ENCODE measurements at places on chromosomes 13 and 19. TPM values are rescaled to one million over a fixed set of nuclear protein-coding genes. Genes with fewer than 3 reads are reported as not detected.

The HTR2A gene
- not detected for total RNA-seq

The LRRC8E gene
- not detected for total RNA-seq

The CYP2F1 gene
- total RNA-seq, result not detected

DNA sequence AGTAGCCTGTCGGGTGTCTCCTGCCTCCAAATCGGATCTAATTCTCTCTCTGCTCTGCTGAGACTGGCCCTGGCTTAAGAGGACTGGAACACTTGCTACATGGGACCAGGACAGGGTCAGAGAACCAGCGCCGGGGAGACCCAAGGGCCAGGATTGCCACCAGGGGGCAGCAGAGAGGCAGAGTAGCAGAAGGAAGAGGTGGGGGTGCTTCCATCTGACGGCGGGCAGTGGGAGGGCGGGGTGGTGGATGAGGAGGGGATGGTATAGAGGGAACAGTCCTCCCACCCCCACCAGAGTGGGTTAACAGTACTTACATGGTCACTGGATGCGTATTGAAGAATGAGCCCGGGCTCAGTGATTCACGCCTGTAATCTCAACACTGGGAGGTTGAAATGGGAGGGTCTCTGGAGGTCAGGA lies 11.9 kb downstream of the SELENOW start:
- H3K27ac ChIP-seq, result no peak overlapping the region
- peak; percentile 65 for DNase-seq
- peaks cover 3% of the 10 kb centered on the region for H3K36me3 ChIP-seq
- no peak overlapping the region for H3K4me3 ChIP-seq
- no peaks in the 10 kb centered on the region for H3K27me3 ChIP-seq

DNA sequence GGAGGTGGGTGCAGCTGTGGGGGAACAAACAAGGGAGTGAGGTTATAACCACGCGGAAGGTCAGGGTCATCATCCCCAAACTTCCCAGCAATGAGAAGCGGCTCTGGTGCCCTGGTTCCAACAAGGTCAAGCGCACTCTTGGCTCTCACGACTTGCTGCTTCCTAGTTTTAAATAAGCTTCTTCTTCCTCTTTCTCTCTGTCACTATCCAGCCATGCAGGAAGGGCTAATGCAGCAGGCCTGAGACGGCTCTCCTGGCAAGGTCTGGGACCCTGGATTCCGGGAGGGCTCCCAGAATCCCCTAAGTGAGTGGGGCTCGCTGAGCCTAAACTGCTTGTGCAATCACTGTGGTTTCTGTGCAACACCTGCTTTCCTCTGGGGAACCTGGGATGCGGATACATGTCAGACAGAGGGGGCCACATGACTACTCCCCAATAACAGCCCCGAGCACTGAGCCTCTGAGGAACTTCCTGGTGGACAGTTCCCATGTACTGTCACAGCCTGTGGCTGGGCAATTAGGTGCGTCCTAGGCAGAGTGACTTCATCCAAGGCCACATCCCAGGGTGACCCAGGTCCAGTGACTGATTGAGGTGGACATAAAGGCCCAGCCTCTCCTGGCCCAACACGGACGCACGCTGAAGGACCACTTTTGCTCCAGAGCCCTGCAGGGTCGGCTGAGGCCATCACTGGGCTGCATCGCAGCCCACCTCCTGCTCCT lies 24.2 kb downstream of the VRK3 start:
- peaks cover 38% of the 10 kb centered on the region for H3K4me1 ChIP-seq
- no peaks in the 10 kb centered on the region for H3K27me3 ChIP-seq
- peak overlapping the region; percentile 70 for H3K27ac ChIP-seq
- no peak overlapping the region for H3K4me3 ChIP-seq
- H3K36me3 ChIP-seq, result peaks cover 54% of the 10 kb centered on the region

GRCh38 chr19:10122045-10122444 lies 2.3 kb upstream of the EIF3G start:
- H3K27ac ChIP-seq, result no peak overlapping the region
- peaks cover 11% of the 10 kb centered on the region for H3K4me1 ChIP-seq
- no peak overlapping the region for H3K4me3 ChIP-seq
- H3K27me3 ChIP-seq, result no peaks in the 10 kb centered on the region
- no peak for DNase-seq
- H3K36me3 ChIP-seq, result peaks cover 17% of the 10 kb centered on the region

GRCh38 chr13:48731001-48731658 lies 77.4 kb downstream of the CYSLTR2 start:
- H3K27me3 ChIP-seq, result peaks cover 3% of the 10 kb centered on the region
- no peak overlapping the region for H3K27ac ChIP-seq
- no peak for DNase-seq
- H3K4me1 ChIP-seq, result no peaks in the 10 kb centered on the region
- H3K36me3 ChIP-seq, result no peaks in the 10 kb centered on the region
- H3K4me3 ChIP-seq, result no peak overlapping the region

The PGLYRP1 gene
- total RNA-seq, result not detected

GRCh38 chr19:45884682-45885555 lies 1.0 kb downstream of the IRF2BP1 start:
- H3K27me3 ChIP-seq, result peaks cover 4% of the 10 kb centered on the region
- H3K27ac ChIP-seq, result no peak overlapping the region
- no peak for DNase-seq
- H3K4me1 ChIP-seq, result peaks cover 20% of the 10 kb centered on the region
- H3K4me3 ChIP-seq, result peak overlapping the region; percentile 67
- H3K36me3 ChIP-seq, result peaks cover 6% of the 10 kb centered on the region

GRCh38 chr13:90321281-90321931 lies 1026.1 kb upstream of the MIR17HG start:
- no peaks in the 10 kb centered on the region for H3K4me1 ChIP-seq
- DNase-seq, result no peak
- no peaks in the 10 kb centered on the region for H3K36me3 ChIP-seq
- H3K4me3 ChIP-seq, result no peak overlapping the region

DNA sequence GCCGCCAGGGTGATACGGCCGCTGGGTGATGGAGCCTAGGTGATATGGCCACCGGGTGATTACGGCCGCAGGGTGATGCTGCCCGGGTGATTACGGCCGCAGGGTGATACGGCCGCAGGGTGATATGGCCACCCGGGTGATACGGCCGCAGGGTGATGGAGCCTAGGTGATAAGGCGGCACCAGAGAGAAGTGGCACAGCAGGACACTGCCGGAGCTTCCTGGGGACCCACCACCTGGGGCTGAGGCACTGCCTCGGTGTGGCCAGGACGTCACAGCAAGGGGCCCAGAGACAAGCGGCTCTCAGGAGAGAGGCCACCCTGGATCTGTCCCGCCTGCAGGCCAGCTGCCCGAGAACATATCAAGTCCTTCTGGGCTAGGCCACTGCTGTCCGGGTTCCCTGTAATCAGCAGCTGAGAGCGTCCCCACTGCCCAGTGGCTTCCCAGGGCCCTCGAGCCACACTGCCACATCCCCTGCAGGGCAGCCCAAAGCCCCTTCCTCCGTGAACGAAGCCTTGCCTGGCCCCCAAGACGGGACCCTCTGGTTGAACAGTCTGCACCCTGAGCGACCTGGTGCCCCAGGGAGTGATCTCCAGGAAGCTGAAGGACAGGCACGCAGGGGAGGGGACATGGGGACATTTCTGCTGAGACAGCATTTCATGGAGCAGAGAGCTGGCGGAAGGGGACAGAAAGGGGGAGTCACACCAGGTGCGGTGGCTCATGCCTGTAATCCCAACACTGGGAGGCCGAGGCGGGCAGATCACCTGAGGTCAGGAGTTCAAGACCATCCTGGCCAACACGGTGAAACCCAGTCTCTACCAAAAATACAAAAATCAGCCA lies 22.1 kb downstream of the ZNF787 start:
- no peak overlapping the region for H3K27ac ChIP-seq
- no peak overlapping the region for H3K4me3 ChIP-seq
- H3K4me1 ChIP-seq, result no peaks in the 10 kb centered on the region

- peaks cover 7% of the 10 kb centered on the region for H3K27me3 ChIP-seq
- DNase-seq, result no peak
- H3K36me3 ChIP-seq, result no peaks in the 10 kb centered on the region
These were observed 84.6 kb upstream of the FREM2 start for GRCh38 chr13:38602266-38602665.

DNA sequence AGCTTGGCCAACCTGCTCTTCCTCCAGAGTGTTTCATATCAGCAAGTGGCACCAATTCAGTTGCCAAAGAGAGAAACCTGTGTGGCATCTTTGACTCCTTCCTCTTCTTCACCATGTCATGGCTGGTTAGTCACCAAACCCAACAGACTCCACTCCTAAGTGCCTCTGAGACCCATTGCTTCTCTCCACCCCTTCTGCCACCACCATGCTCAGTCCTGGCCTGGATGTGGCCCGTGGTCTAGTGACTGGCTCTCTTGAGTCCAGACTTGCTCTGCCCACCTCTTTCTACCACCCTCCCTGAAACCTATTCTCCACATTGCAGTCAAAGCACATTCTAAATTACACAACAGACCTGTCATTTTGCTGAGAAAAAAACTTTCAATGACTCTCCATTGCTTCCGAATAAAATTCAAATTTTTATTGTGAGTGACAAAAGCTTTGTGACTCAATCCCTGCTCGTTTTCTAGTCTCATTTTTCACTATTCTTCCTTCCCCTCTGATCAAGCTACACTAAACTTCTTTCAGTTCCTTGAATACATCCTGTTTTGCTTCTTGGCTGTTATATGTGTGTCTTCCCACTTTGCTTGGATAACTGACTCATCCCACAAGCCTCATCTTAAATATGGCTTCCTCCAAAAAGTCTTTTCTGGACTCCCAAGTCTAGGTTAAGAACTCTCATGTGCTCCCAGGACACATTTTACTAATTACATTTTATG lies 12.0 kb upstream of the TNFSF11 start:
- peaks cover 5% of the 10 kb centered on the region for H3K4me1 ChIP-seq
- no peaks in the 10 kb centered on the region for H3K36me3 ChIP-seq
- no peak overlapping the region for H3K4me3 ChIP-seq
- DNase-seq, result no peak
- no peaks in the 10 kb centered on the region for H3K27me3 ChIP-seq

DNA sequence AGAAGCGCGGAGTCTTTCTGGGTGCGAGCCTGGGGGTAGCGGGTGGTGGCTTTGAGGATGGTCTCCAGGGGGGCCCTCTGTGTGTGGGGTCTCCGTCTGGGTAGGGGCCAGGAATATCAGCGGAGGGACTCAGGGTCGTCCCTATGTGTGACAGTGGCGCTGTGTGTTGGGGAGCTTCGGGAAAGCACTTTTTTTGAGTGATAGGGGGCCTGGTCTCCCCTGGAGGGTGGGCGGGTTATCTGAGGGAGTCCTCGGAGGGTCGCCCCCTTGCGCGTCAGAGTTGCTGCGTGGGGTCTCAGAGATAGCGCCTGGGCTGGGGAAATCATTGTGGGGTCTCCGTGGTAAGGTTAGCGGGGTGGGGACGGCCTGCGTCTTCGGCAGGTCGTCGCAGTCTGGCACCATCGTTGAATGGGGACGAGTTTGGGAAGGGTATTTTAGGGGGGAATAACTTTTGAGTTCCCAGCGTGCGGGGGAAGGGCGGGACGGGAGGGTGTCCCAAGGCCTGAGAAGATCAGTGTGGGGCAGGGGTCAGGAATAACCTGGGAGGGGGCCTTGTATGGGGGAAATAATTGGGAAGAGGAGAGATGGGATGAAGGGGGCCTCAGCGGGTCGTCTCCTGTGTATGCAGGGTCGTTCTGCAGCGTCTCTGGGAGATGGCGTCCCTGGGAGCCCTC lies 857 bp downstream of the IER2 start:
- peaks cover 32% of the 10 kb centered on the region for H3K4me1 ChIP-seq
- peaks cover 2% of the 10 kb centered on the region for H3K27me3 ChIP-seq
- no peak for DNase-seq
- peaks cover 24% of the 10 kb centered on the region for H3K36me3 ChIP-seq
- peak overlapping the region; percentile 94 for H3K27ac ChIP-seq
- peak overlapping the region; percentile 95 for H3K4me3 ChIP-seq

DNA sequence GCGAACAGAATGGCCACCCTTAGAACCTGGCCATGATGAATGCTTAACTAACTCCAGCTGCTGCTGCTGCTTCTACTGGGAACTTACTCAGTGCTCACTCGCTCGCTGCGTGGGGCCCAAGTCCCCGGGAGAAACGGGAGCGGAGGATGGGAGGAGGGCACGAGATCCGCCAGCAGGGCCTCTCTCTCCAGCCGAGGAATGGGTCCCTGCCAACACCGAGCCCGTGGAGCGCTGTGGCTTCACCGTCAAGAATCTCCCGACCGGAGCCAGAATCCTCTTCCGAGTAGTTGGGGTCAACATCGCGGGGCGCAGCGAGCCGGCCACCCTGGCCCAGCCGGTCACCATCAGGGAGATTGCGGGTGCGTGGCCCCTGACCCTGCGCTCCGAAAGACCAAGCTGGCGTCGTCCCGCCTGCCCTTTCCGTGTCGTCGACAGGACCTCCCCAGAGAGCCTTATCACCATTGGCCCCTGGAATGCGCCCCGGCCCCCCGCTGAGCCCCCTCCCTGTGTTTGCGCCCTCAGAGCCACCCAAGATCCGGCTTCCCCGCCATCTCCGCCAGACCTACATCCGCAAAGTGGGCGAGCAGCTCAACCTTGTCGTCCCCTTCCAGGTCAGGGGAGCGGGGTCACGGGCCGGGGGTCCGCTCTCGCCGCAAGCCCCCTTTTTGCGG lies 17.8 kb upstream of the EMC10 start:
- no peaks in the 10 kb centered on the region for H3K27me3 ChIP-seq
- no peak overlapping the region for H3K4me3 ChIP-seq
- no peak for DNase-seq
- H3K27ac ChIP-seq, result no peak overlapping the region

DNA sequence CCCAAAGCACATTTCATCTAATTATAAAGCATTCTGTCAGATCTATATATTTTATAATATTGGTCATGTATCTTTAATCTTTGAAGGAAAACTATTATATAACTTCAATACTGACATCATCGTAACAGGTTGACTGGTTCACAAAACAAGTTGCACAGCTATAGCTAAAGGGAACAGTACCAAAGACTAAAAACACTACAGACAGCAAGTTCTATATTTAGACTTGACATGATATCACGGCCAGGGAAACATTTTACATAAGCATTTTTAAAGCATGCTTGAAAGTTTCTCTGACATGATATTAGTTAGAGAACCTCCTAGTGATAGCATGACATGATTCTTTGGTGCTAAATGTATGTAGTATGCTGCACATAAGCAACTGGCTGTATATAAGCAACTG lies 182.5 kb downstream of the NDFIP2 start:
- no peak overlapping the region for H3K4me3 ChIP-seq
- H3K4me1 ChIP-seq, result no peaks in the 10 kb centered on the region
- no peak overlapping the region for H3K27ac ChIP-seq
- H3K36me3 ChIP-seq, result no peaks in the 10 kb centered on the region
- H3K27me3 ChIP-seq, result peaks cover 12% of the 10 kb centered on the region

DNA sequence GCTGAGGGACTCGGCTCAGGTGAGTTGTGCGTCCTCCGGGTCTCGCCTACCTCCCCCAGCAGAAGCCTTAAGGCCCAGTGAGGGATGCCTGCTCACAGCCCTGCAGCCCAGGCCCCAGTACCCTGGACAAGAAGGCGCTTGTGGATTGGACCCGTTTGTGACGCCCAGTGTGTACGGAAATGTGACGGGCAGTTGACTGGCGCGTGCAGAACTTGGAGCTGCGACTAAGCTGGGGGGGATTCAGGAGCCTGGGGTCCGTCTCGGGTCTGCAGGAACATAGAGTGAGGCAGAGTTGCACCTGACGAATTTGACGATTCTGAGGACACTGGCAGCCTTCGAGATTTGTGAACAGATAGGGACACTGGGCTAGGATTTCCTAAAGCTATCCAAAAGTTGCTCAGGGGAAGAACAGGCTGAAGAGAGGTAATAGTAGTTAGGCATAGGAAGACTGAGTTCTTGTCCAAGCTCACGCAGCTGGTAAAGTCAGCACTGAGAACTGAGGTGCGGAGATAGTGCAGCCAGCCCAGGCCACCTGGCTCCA lies 519 bp downstream of the ZNF551 start:
- peaks cover 58% of the 10 kb centered on the region for H3K36me3 ChIP-seq
- DNase-seq, result no peak
- H3K27ac ChIP-seq, result peak overlapping the region; percentile 92
- peak overlapping the region; percentile 96 for H3K4me3 ChIP-seq
- no peaks in the 10 kb centered on the region for H3K27me3 ChIP-seq

Data from activated T-helper 1 cell treated with anti-CD3 and anti-CD28 coated beads, Interleukin-12 subunit alpha, Interleukin-12 subunit beta, Interleukin-2, Interleukin-4 antibody, amounts not matched to agents 30 ng/mL and 10 ng/mL and 1 ng/mL, durations not matched to agents 14 hours and 24 hours and 36 hours (primary cell).